Activated naive CD8-positive, alpha-beta T cell treated with anti-CD3 and anti-CD28 coated beads, Interleukin-2, amount 50 U/mL, for 24 hours (primary cell): ENCODE measurements at places on chromosomes 5 and 9.

DNA sequence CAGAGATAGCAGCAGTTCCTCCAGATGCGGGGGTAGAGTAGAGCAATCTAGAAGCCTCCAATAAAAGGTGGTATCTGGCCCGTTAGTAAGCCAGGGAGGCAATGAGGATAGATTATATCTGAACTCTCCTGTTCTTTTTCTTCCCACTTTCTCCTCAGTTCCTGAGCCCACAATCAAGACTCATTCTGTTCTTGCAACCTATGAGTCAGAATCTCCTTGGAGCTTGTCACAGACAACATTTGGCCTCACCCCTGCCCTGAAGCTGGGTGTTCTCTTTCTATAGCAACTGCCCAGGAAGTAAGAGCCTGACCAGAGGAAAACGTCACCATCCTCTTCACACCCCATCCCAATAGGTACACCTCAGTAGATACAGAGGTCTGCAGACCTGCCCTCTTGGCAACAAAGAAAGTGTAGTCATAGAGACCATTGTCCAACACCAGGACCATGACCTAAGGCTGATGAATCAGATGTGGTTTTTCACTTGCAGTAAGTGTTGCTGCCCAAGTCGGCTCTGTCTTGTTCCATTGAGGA is 76.3 kb upstream of the PCA3 start:
- DNase-seq, result peak; percentile 11
- H3K27ac ChIP-seq, result peak overlapping the region; percentile 71
- peaks cover 30% of the 10 kb centered on the region for H3K27me3 ChIP-seq
- peaks cover 21% of the 10 kb centered on the region for H3K4me1 ChIP-seq
- no peaks in the 10 kb centered on the region for H3K36me3 ChIP-seq

- no peaks in the 10 kb centered on the region for H3K36me3 ChIP-seq
- peaks cover 8% of the 10 kb centered on the region for H3K27me3 ChIP-seq
- H3K4me3 ChIP-seq, result no peak overlapping the region
- no peak for DNase-seq
- H3K27ac ChIP-seq, result no peak overlapping the region
Measured at GRCh38 chr5:39648085-39648847, 223.5 kb upstream of the DAB2 start.

- H3K36me3 ChIP-seq, result peaks cover 57% of the 10 kb centered on the region
- DNase-seq, result peak; percentile 58
- peak overlapping the region; percentile 98 for H3K27ac ChIP-seq
- H3K27me3 ChIP-seq, result no peaks in the 10 kb centered on the region
Measured at GRCh38 chr5:40681363-40682153, 1.8 kb downstream of the PTGER4 start.

- no peak overlapping the region for H3K4me3 ChIP-seq
- H3K4me1 ChIP-seq, result peaks cover 5% of the 10 kb centered on the region
- DNase-seq, result no peak
Measured at GRCh38 chr9:132858751-132859150, 19.3 kb downstream of the AK8 start.

GRCh38 chr5:113808956-113809355 is 295.5 kb downstream of the YTHDC2 start:
- no peak overlapping the region for H3K27ac ChIP-seq
- no peak for DNase-seq
- H3K4me3 ChIP-seq, result no peak overlapping the region
- H3K36me3 ChIP-seq, result no peaks in the 10 kb centered on the region
- H3K27me3 ChIP-seq, result peaks cover 1% of the 10 kb centered on the region
- H3K4me1 ChIP-seq, result no peaks in the 10 kb centered on the region

DNA sequence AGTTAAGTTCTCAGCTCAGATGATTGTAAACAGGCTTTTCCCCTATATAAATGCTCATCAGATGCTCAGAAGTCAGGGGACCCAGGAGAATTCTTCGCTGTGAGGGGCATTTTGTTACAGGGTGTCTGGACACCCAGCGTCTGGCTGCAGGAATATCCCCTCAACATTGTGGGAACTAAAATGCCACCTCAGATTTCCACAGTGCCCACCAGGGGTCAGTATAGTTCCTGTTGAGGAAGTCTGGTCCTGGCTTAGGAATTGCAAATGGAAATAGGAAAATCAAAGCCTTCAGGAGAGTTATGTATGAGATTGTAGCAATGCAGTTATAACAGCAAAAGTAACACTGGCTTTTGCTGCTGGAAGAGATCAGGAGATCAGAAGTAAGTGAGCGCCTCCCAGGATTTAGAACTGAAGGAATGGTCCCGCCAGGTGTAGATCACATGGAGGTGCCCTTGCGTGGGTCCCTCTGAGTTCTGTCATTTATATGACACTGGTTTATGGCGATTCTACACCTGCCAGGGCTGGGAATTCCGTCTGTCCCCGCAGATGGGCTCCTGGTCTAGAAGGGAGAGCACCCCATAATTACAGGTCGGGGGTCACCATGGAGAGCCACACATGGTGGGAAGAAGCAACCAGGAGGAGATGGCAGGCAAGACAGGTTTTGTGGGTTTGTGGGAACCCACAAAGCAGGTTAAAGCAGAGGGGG is 47.1 kb upstream of the CTSL start:
- no peaks in the 10 kb centered on the region for H3K36me3 ChIP-seq
- no peak overlapping the region for H3K27ac ChIP-seq
- no peaks in the 10 kb centered on the region for H3K4me1 ChIP-seq
- H3K4me3 ChIP-seq, result no peak overlapping the region
- peak; percentile 30 for DNase-seq

DNA sequence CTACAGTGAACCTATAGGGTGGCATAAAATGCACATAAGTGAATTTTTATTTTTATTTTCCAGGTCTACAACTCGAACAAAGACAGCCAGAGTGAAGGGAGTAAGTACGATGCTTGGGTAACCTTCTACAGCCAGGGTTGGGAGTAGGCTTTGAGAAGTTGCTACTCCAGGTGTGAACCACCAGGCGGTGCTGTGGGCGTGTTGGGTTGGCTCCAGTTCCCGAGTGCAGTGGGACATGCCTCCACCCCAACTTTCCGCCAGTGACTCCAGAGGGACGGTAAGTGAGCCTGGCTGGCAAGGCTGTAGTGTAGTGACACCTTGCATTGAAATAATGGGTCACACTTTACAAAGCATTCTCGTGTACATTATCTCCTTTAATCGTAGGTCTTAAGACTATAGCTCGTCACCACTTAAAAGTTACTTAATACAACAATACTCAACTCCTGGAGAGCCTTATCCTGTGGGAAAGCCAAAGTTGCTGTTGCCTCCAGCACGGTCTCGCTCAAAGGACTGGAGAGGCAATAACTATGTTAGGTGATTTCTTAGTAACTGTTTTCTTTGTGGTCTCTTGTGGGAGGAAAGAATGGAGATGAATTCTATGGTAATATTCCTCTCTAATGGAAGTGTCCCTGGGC is 244.0 kb downstream of the ARHGAP26 start:
- peaks cover 77% of the 10 kb centered on the region for H3K4me1 ChIP-seq
- no peak overlapping the region for H3K4me3 ChIP-seq
- peak; percentile 54 for DNase-seq
- no peaks in the 10 kb centered on the region for H3K27me3 ChIP-seq
- H3K27ac ChIP-seq, result peak overlapping the region; percentile 72

DNA sequence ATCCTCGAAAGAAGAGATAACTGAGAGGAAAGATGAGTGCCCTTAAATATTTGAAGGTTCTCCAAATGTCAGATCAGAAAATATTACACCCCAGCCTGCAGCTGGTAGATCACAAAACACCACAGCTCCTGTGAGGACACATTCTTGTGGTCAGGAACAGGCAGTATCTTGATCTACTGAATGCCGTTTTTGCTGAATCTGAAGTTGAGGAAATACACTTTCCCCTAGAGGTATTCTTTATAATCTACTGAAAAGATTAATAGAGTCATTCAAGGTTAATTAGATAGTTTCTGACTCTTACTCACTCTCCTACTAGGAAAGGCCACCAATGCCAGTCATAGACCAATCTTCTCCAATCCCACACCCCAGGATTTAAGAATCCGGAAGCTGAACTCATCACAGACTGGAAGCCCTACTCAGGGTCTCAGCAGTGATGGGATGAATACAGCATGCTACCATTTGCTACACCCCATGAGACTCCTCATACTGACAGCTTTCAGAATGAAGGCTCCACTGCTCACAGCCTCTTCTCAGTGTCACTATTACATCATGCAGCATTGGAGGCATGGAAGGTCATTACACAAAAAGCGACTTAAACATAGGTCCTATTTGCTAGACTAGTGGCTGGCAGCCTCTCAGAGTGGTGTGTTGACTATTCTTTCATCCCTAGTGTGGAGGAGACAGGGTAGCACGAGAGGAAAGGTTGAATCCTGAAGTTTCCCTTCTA is 143.9 kb upstream of the SLC1A3 start:
- no peak overlapping the region for H3K27ac ChIP-seq
- no peaks in the 10 kb centered on the region for H3K36me3 ChIP-seq
- H3K4me1 ChIP-seq, result peaks cover 5% of the 10 kb centered on the region

DNA sequence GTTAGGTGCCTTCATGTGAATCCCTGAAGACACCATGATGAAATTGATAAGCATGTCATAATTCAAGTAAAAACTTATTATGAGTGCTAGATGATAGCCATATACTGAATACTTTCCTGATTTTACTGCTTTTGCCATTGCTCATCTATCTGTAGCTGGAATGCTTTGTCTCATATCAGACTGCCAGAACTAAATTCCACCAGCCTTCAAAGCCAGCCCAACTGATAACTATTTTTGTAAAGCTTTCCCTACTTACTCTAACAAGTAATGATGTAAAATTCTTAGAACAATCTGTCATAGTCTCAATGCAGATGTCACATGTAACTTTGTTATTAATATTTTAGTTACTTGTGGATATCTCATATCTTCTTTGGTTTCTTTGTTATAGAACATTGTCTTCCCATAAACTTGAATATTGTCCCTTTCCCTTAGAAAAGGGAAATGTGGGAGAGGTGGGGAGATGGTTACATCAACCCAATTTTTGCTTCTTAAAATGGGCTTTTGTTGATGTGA is 128.3 kb downstream of the ZCCHC7 start:
- no peaks in the 10 kb centered on the region for H3K27me3 ChIP-seq
- H3K27ac ChIP-seq, result no peak overlapping the region
- H3K36me3 ChIP-seq, result peaks cover 46% of the 10 kb centered on the region
- no peak overlapping the region for H3K4me3 ChIP-seq
- H3K4me1 ChIP-seq, result peaks cover 8% of the 10 kb centered on the region
- DNase-seq, result no peak

DNA sequence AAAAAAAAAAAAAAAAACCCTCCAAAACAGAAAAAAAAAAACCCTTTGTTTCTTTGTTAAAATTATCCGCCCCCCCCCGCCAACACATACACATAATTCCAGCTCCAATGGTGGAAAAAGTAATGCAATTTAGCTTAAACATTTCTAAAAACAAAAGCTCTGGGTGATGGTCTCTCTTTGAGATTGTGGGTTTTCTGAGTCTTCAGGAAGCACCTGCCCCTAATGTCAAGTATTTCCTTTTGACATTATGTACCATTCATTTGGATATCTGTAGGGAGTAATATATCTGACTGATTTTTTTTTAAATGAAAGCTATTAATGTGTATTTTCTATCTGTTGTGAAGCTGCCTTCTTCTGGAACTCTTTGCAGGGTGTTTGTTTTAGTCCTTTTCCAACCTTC is 389.7 kb downstream of the TAF11L14 start:
- H3K27ac ChIP-seq, result no peak overlapping the region
- no peaks in the 10 kb centered on the region for H3K4me1 ChIP-seq
- H3K4me3 ChIP-seq, result no peak overlapping the region
- H3K27me3 ChIP-seq, result no peaks in the 10 kb centered on the region
- no peak for DNase-seq
- no peaks in the 10 kb centered on the region for H3K36me3 ChIP-seq

GRCh38 chr5:3281366-3281765 is 314.3 kb upstream of the IRX1 start:
- no peak for DNase-seq
- H3K27me3 ChIP-seq, result peaks cover 14% of the 10 kb centered on the region
- no peaks in the 10 kb centered on the region for H3K4me1 ChIP-seq
- H3K27ac ChIP-seq, result no peak overlapping the region

- no peaks in the 10 kb centered on the region for H3K4me1 ChIP-seq
- no peak overlapping the region for H3K4me3 ChIP-seq
- H3K36me3 ChIP-seq, result no peaks in the 10 kb centered on the region
Measured at GRCh38 chr9:77677397-77677796, 29.3 kb upstream of the GNA14 start.

DNA sequence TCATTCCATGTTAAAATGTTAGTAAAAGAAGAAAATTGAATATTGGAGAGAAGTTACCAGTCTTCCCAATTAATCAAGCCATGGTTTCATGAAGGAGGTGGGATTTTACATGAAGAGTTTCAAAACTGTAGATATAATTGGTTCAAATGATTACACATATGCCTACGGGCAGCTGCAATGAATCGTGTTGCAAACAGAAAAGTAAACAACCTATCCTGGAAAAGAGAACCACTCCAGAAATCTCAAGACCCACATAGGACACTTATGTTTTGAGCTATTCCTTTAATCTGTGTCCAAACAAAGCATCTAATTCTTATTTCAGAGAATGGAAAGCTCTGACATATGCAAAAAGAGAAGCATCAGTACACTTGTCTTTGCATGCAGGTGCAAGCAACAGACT is 340.2 kb downstream of the NDUFS4 start:
- no peaks in the 10 kb centered on the region for H3K4me1 ChIP-seq
- H3K27ac ChIP-seq, result no peak overlapping the region
- H3K27me3 ChIP-seq, result no peaks in the 10 kb centered on the region
- no peak for DNase-seq
- peaks cover 2% of the 10 kb centered on the region for H3K36me3 ChIP-seq

GRCh38 chr9:134846187-134846586 is 34.4 kb upstream of the FCN2 start:
- no peaks in the 10 kb centered on the region for H3K27me3 ChIP-seq
- no peak for DNase-seq
- H3K36me3 ChIP-seq, result no peaks in the 10 kb centered on the region
- no peak overlapping the region for H3K27ac ChIP-seq

DNA sequence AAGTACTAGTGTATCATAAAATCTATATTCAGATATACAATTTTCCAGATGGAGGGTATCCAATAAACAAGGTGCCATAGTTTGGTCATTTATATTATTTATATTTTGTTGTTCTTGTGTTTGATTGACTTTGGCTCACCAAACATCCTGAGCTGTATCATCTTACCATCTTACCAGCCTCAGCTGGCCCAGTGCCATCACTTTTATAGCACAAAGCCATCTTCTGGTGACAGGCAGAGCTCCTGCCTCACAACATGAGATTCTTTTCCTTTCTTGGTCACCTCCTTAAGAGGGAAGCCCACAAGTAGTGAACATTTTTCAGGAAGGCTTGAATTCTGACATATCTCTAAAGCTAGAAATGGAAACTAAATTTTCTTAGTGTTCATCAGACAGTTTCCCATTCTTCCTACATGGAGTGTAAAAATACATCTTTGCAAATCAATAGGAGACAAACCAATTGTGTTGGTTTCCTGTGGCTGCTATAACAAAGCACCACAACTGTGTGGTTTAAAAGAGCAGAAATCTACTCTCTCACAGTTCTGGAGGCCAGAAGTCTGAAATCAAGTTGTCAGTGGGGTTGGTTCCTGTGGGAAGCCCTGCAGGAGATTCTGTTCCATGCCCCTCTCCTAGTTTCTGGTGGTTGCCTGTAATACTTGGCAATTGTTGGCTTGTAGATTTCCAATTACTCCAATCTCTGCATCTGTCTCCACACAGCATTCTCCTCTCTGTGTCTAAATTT is 341.8 kb downstream of the MAN2A1 start:
- DNase-seq, result no peak
- H3K4me3 ChIP-seq, result no peak overlapping the region
- no peaks in the 10 kb centered on the region for H3K36me3 ChIP-seq
- H3K4me1 ChIP-seq, result peaks cover 11% of the 10 kb centered on the region
